Activated naive CD4-positive, alpha-beta T cell treated with anti-CD3 and anti-CD28 coated beads, Interleukin-2, amount 10 ng/mL, durations not matched to agents 7 days and 5 days (primary cell): ENCODE measurements at places on chromosomes 7 and 10.
A peak's percentile ranks its signal among the peaks of the same experiment; 100 is the strongest.

- H3K36me3 ChIP-seq: peaks cover 28% of the 10 kb centered on the region
- peak overlapping the region; percentile 33 for H3K27ac ChIP-seq
- H3K4me3 ChIP-seq: peak overlapping the region; percentile 6
- H3K27me3 ChIP-seq: no peaks in the 10 kb centered on the region
Measured at GRCh38 chr7:2357571-2357970, 2.9 kb downstream of the EIF3B start.

- no peak for DNase-seq
- H3K27ac ChIP-seq: peak overlapping the region; percentile 90
- peaks cover 41% of the 10 kb centered on the region for H3K36me3 ChIP-seq
- H3K27me3 ChIP-seq: no peaks in the 10 kb centered on the region
- peak overlapping the region; percentile 80 for H3K4me3 ChIP-seq
Measured at GRCh38 chr10:79349072-79349491, 1.8 kb downstream of the PPIF start.

GRCh38 chr10:42871823-42872222, 89.2 kb downstream of the BMS1 start:
- H3K4me1 ChIP-seq: peaks cover 2% of the 10 kb centered on the region
- no peak overlapping the region for H3K4me3 ChIP-seq
- no peak overlapping the region for H3K27ac ChIP-seq
- no peak for DNase-seq
- H3K36me3 ChIP-seq: no peaks in the 10 kb centered on the region

GRCh38 chr10:62613424-62613823, 191.1 kb upstream of the ADO start:
- H3K36me3 ChIP-seq: no peaks in the 10 kb centered on the region
- H3K4me1 ChIP-seq: no peaks in the 10 kb centered on the region
- no peak for DNase-seq
- H3K27me3 ChIP-seq: peaks cover 22% of the 10 kb centered on the region

GRCh38 chr7:34357068-34357467, 300.9 kb upstream of the NPSR1 start:
- no peak for DNase-seq
- no peaks in the 10 kb centered on the region for H3K27me3 ChIP-seq
- no peak overlapping the region for H3K27ac ChIP-seq
- H3K4me1 ChIP-seq: no peaks in the 10 kb centered on the region

GRCh38 chr10:16847644-16848043, 30.4 kb upstream of the RSU1 start:
- no peak overlapping the region for H3K27ac ChIP-seq
- DNase-seq: no peak
- H3K4me1 ChIP-seq: peaks cover 4% of the 10 kb centered on the region
- H3K4me3 ChIP-seq: no peak overlapping the region
- H3K36me3 ChIP-seq: no peaks in the 10 kb centered on the region
- peaks cover 5% of the 10 kb centered on the region for H3K27me3 ChIP-seq

DNA sequence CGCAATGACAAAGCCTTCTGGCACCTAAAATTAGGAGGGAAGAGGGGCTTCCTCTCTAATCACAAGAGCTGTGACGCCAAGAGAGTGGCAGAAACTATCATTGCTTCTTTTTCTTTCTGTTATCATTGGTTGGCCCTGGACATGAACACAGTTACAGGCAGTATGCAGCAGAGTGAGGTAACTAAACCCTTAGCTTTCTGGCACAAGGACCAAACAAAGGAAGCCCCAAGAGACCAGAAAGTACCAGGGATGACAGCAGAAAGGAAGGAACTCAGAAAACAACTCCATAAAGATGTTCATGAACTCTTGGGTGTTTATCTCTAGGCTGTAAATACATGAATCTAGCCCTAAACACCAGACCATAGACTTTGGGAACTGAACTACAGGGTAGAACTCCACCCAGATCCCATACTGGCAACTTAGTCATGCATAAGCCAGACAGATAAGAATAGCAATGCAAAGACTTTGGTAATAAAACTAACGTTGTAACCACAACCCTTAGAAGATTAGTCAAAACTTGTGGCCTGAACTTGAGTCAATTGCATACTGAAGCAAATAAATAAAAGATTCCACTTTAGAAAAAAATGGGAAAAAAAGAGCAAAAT, 195.7 kb upstream of the PTN start:
- no peak for DNase-seq
- H3K4me3 ChIP-seq: no peak overlapping the region
- H3K27me3 ChIP-seq: no peaks in the 10 kb centered on the region
- no peaks in the 10 kb centered on the region for H3K36me3 ChIP-seq

GRCh38 chr7:101865455-101865854, 48.0 kb downstream of the CUX1 start:
- H3K27me3 ChIP-seq: no peaks in the 10 kb centered on the region
- DNase-seq: no peak
- H3K4me3 ChIP-seq: no peak overlapping the region
- H3K36me3 ChIP-seq: no peaks in the 10 kb centered on the region
- H3K27ac ChIP-seq: no peak overlapping the region

DNA sequence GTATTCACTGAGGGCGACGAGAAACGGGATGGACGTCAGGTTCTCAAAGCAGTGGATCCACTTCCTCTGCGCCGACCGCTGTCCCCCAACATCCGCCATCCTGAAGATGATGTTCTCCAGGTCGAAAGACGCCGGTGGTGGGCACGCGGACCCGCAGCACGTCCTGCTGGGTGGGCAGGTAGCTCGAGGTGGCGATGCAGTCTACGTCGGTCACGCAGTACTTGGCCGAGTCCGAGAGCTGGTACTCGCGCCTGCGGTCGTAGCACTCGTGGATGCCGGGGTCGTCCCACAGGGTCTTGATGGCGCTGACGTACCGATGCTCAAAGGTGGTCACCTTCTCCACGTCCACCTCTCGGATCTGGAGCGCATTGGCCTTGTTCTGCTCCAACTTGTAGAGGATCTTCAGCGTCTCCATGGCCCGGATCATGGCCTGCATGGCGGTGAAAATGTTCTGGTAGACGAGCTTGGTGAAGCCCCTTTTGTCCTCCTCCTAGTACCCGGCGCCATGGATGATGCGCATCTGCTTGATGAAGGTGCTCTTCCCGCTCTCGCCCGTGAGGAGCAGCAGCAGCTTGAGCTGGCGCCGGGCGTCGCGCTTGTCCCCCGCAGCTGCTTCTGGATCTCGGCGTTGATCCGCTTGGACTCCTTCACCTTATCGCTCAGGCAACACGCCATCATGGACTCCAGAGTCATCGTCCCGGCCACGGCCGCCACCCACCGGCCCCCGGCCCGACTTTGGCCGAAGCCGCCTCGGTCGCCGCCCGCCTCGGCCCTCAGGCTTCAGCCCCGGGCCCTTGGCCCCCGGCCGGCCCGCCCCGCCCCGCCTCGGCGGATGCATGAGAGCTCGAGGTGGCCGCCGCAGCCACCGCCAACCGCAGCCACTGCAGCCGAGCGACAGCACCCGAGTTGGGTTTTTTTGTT, 122.9 kb upstream of the KCTD7 start:
- H3K36me3 ChIP-seq: no peaks in the 10 kb centered on the region
- peak overlapping the region; percentile 48 for H3K4me3 ChIP-seq
- no peak overlapping the region for H3K27ac ChIP-seq
- peaks cover 62% of the 10 kb centered on the region for H3K27me3 ChIP-seq

DNA sequence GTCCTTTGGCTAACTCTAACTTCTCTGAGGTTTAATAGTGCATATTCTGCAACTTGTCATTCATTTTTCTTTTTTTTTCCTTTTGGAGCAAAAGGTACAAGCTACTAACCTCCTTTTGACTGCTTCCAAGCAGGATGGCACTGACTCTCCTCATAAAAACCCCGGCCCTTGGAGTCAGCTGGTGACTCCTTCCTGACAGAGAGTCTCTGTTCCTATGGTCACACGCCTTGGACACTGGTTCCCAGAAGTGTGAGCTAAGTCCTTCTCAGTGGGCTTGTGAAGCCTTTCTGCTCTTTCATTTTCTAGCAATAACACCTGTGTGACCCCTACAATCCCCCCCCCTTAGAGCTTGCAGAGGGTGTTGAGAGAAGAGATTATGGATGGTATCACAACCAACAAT, 21.7 kb downstream of the DOCK4 start:
- H3K4me3 ChIP-seq: no peak overlapping the region
- H3K36me3 ChIP-seq: no peaks in the 10 kb centered on the region
- H3K4me1 ChIP-seq: no peaks in the 10 kb centered on the region
- no peak overlapping the region for H3K27ac ChIP-seq
- peaks cover 9% of the 10 kb centered on the region for H3K27me3 ChIP-seq

DNA sequence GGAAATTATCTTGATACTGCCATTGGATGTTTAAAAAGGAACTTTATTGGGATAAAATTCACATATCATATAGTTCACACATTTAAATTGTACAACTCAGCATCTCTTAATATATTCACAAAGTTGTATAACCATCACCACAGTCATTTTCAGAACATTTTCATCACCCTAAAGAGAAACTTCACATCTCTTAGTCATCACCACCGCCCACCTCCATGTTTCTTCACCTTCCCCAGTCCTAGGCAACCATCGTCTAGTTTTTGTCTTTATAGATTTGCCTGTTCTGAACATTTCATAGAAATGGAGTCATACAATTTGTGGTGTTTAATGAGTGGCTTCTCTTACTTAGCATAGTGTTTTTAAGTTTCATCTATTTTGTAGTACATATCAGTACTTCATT, 96.6 kb downstream of the ANKRD30A start:
- no peak for DNase-seq
- H3K36me3 ChIP-seq: no peaks in the 10 kb centered on the region
- no peaks in the 10 kb centered on the region for H3K27me3 ChIP-seq
- H3K4me1 ChIP-seq: no peaks in the 10 kb centered on the region
- no peak overlapping the region for H3K27ac ChIP-seq

GRCh38 chr7:130367836-130368746, 12.2 kb upstream of the CPA1 start:
- no peaks in the 10 kb centered on the region for H3K27me3 ChIP-seq
- H3K36me3 ChIP-seq: no peaks in the 10 kb centered on the region
- peaks cover 13% of the 10 kb centered on the region for H3K4me1 ChIP-seq
- no peak for DNase-seq
- H3K27ac ChIP-seq: no peak overlapping the region

GRCh38 chr7:31687024-31687748, at the start of gene PPP1R17:
TSS of gene PPP1R17 (plus strand) at chr7:31687215. CDS start at chr7:31692442, 5,227 bp downstream.
- H3K4me3 ChIP-seq: no peak within 1 kb of the TSS
- H3K27me3 ChIP-seq: no peaks in the 10 kb centered on the region
- no peaks in the 10 kb centered on the region for H3K36me3 ChIP-seq
- no peaks in the 10 kb centered on the region for H3K4me1 ChIP-seq
- no peak within 1 kb of the TSS for H3K27ac ChIP-seq
